ENCODE measurements at places on chromosomes 13 and 19. TPM values are rescaled to one million over a fixed set of nuclear protein-coding genes. Genes with fewer than 3 reads are reported as not detected.

GRCh38 chr13:63605962-63606361, 2190.3 kb upstream of the PCDH20 start:
- no peak for DNase-seq

GRCh38 chr19:38666663-38667511, 19.4 kb downstream of the ACTN4 start:
- no peak for DNase-seq

DNA sequence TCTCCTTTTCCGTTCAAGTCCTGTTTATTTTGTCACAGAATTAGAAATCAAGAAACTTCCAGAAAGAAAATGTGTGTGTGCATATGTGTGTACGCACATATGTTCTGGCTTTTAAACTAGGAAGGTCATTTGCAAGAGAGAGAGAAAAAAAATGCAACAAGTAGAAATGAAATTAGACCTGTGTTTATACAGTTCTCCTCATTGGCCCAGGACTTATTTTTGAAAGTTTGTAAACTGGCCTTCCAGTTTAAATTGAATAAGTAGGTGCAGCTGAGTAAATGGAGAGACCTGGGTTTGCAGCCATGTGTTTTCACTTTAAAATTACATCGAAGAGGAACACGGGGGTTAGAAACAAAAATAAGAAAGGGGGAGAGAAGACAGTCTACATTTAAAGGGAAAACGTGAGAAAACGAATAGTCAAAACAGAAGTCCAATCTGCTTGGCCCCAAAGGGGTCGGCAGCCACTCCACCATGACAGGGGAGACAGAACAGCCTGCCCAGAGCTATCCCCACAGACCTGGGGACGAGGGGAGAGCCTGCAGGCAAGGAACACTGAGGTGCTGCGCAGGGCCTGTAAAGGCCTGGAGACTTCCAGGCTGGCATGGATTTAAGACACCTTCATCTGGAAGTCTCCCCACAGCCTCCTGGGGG, 216.8 kb upstream of the MAB21L1 start:
- no peak for DNase-seq

The ATP4A gene
- not detected for total RNA-seq

The FFAR1 gene
- not detected for total RNA-seq

The LAIR1 gene
- 3.7 TPM for total RNA-seq

DNA sequence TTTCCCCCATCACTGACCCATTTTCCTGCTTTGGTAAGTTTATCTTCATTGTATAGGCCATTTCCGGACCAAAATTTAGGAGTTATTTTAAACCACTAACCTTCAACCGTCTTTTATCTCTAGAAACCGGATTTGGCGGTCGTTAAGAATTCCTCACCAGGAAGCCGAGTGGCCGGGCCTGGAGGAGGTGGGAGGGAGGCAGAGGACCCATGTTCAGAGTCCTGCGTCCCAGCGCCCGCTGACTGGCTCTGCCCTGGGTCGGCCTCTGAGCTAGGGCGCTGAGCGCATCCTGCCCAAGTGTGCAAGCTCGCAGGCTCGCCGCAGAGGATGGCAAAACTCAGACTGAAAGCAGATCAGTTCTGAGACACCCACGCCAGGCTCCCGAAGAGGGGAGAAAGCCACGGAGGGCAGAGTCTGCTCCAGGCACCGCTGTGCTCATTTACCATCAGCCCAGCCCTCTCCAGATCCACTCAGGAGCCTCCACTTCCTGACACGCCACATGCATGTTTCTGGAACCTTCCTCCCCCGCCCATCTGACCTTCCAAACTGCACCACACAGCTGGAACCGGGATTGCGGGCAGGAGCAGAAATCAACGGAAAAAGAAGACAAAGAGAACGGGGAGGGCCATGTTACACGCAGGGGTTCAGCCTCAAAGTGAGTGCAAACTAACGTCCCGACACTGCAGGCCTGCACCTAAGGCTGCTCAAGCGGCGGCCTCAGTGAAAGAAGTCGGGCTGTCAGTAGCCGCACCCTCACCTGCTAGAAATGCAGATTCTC, 8.3 kb downstream of the COL4A1 start:
- DNase-seq, result peak; percentile 87

- no peak for DNase-seq
Observed at GRCh38 chr13:26718872-26719271, 41.7 kb downstream of the GPR12 start.

The CYP4F2 gene
- total RNA-seq, result 0.91 TPM
